ENCODE measurements at places on chromosomes 7 and 10.

GRCh38 chr10:62639144-62639543, 165.4 kb upstream of the ADO start:
- DNase-seq = no peak

GRCh38 chr10:80660736-80661135, 123.0 kb downstream of the SH2D4B start:
- no peak for DNase-seq

DNA sequence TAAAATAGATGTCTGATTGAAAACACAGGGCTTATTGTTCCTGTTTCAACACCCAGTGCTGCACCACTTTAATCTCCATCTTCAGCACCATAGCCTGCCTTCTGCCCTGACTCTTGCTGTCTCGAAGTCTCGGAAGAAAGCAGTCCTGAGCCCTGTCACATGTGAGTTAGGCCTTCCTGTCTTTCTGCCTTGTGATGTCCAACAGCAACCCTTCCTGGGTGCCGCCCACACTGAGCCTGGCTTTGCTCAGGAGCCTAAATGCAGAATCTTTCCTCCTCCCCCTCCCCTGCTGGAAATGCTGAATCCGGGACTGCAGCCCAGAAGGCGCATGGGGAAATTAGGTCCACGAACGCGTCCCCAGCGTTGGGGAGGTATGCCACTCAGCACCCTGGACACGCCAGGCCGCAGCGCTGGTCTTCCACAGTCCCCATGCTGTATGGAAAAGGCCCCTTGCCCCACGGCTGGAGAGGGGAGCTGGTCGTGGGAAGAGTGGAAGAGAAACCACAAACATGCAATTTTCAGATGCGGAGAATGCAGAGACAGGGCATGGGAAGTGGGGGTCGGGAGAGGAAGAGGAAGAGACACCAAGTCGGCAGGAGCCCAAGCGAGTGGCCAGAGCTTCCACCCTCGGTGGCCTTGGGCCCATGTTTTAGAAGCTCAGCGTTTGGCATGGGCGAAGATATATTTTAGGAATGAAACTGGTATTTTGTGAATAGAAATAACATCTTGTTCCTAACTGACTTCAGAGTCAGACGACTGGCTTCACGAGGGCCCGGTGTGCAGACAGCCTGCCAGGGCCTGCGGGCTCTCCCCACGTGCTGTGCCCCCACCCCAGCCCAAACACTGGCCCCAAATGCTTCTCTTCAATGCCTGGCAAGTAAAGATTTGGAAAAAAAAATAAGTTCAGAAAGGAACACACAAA, 656.1 kb upstream of the FOXK1 start:
- no peak for DNase-seq

- DNase-seq = no peak
Measured at GRCh38 chr7:112206991-112207592, 597 bp downstream of the ZNF277 start.

- no peak for DNase-seq
Measured at GRCh38 chr7:31100445-31100844, 48.3 kb downstream of the ADCYAP1R1 start.

- DNase-seq = no peak
Measured at GRCh38 chr7:129778770-129779601, 167.5 kb downstream of the NRF1 start.

DNA sequence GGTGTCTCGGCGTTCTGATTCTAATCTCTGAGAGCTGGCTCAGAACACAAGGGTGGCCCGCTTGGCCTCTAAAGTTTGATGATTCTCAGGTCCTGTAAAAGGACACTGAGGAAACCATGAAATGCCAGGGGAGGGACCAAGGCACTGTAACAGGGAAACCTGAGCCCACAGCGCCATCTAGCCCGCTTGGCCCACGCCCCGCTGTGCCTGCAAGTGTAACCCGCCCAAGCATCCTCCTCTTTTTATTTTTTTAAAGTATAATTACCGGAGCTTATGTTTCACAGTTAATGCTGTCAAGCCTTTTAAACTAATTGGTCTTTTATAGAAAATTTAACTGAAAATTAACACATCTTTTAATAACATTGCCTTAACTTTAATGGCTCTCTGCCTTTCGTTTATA, 734.7 kb downstream of the KCNMA1 start:
- DNase-seq = no peak

GRCh38 chr7:12244129-12244528, 33.0 kb downstream of the TMEM106B start:
- no peak for DNase-seq

DNA sequence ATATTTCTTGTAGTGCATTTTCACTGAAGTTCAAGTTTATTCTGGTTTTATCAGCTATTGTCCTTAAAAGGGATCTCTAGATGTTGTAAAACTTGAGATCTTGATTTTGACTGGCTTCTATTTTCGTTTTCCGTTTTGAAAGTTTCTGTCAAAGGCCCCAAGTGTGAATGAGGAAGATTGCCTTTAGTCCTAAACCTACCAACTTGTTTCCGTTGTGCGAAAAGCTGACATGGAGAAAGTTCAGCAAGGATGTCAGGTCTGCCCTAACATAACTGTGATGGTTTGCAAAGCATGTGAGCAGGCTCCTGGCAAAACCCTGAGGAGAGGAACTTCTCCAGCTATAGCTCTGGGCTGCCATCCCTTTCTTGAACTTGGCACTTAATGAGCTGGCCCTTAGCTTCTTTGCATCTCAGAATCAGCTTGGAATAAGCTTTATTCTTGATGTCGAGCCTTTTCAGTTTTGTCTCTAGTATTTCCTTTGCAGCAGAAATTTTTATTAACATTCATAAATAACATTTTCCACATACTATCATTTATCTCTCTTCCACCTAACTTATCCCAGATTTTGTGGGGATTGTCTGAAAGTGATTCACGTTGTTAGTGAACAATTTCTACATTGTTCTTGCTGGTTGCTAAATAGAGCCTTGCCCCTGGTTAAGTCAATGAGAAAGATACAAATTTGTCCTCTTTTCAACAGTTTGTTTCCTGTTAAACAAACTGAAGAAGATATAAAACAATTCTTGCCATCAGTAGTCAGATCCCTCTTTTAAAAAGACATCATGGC, 559.4 kb downstream of the SUGCT start:
- DNase-seq = no peak

DNA sequence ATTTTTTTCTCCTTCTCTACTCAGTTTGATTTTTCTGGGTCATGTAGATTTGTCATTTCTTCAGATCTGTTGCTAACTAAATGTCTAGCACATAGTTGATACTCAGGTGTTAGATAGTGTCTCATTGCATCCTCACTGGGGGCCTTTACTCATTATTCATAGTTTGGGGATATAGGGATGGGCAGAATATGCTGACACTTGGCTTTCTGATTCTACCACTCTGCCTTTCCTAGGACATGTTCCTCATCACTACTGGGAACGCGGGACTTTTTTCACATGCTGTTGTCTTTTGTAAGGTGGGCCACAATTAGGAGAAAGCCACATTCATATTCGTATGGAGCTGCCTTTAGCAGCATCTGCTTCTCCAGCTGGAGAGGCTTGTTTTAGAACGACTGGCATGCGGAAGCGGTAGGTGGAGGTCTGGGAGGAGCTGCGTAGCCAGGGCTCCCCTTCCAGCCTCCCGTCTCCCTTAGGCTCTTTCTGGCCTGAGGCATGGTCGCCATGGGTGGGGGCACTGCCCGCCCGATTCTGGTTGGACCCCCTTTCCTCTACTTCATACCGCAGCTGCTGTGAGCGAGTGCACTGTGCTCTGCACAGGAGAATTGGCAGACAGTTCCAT, 78.8 kb downstream of the SND1 start:
- no peak for DNase-seq

- no peak for DNase-seq
Measured at GRCh38 chr7:113408999-113409398, 290.6 kb upstream of the SMIM30 start.

DNA sequence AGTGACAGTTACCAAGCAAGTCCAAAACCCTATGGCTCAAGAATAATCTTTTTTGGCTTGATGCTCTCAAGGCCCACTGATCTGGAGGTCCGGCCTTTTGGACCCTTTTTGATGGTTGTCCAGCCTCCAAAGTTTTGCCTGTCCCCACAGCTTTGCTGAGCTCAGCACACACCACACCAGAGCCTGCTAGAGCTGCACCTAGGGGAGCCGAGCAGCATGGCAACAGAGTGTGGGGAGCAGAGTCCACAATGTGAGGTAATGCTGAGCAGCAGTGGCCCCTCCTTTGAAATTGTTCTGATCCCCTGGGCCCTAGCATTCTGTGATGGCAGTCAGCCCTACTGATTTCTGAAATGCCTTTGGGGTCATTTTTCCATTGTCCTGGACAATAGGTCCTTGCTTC, 9.3 kb downstream of the GIMAP7 start:
- no peak for DNase-seq

DNA sequence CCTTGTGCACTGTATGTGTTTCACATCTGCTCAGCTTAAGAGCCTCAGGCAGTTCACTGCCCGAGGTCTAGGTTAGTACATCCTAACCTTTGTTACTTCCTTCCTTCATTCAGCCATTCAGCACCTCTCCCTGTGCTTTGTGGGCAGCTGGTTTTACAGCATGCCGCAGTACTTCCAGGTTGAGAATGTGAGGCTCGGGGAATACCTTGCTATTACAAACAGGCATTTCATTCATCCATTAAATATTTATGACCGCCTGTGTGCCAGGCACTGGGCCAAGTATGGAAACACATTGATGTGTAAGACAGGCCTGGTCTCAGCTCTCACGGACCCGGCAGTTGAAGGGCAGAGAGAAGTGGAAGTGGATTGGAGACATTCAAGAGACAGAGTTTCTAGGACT, 82.4 kb downstream of the SHH start:
- DNase-seq = no peak

- DNase-seq = no peak
Measured at GRCh38 chr7:29208410-29209250, 14.1 kb downstream of the CHN2 start.

- no peak for DNase-seq
Measured at GRCh38 chr10:128642023-128642422, 515.8 kb upstream of the MKI67 start.

GRCh38 chr7:2754086-2754485, 66.1 kb downstream of the AMZ1 start:
- DNase-seq = no peak

GRCh38 chr10:89887830-89888229, 186.4 kb downstream of the KIF20B start:
- DNase-seq = no peak

GRCh38 chr7:33981671-33982424, 76.5 kb downstream of the BMPER start:
- no peak for DNase-seq

- no peak for DNase-seq
Measured at GRCh38 chr10:69496352-69497230, 45.3 kb downstream of the TSPAN15 start.

DNA sequence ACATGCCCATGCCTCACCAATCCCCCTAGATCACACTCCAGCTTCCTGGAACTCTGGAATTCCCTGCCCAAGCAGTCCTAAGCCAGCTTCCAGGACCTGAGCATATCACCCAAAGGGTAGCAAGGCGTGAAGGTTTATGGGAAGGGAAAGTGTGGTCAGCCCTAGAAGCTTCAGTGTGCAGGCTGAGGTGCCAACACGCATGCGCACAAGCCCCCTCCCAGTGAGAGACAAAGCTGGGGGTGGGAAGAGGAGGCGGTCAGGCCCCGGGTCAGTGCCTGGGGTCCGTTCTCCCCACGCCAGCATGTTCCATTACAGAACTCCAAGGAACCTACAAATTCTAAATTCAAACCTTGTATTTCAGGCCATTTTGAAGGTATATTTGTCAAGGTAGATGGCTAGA, 103.6 kb upstream of the C7orf33 start:
- DNase-seq = no peak

- no peak for DNase-seq
Measured at GRCh38 chr7:5667391-5667790, 114.1 kb downstream of the RNF216 start.

GRCh38 chr10:127715782-127716378, 21.1 kb upstream of the FOXI2 start:
- DNase-seq = no peak

- no peak for DNase-seq
Measured at GRCh38 chr7:155724327-155725005, 80.0 kb downstream of the RBM33 start.

DNA sequence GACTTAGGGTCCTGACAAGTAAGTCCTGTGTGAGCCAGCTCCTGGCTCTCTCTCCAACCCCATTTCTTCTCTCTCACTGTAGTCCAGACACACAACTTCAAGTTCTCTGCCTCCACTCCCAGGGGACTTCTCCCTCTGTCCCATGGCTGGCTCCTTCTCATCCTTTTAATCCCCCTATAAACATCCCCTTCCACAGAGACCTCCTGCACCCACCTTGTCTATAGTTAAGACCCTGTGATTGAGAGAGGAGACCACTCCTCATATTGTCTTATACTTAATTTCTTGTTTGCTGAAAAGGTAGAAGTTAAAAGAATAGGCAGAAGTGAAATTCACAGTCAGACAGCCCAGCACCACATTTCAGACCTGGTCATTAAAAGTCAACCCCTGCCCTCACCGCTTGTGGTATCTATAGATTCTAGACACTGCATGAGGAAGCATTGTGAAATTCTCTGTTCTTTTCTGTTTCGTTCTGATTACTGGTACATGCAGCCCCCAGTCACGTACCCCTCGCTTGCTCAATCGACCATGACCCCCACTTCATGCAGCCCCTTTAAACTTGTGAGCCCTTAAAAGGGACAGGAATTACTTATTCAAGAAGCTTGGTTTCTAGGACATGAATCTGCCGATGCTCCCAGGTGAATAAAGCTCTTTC, 125.6 kb upstream of the FRMD4A start:
- no peak for DNase-seq

DNA sequence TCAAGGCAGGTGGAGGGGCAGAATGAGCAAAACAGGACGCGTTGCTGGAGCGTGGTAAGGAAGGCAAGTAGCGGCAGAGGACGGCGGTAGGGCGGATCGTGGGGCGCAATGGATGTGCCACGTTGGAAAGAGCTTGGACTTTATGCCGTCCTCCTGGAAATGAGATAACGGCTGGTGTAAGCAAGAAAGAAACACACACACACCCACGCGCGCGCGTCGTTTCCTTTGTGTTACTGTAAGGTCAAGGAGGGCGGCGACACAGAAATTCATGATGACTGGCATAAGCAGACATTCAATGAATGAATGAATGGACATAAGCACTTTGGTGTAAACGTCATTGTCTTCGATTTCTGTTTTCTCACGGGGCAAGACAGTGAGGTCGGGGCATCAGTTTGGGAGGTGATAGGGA, 683 bp upstream of the ENTPD7 start:
- DNase-seq = no peak

GRCh38 chr10:46517541-46517940, 38.9 kb downstream of the GPRIN2 start:
- no peak for DNase-seq

GRCh38 chr7:36208997-36209813, 56.2 kb downstream of the EEPD1 start:
- no peak for DNase-seq

Data from GM18507 (cell line).